ENCODE measurements at places on chromosomes 3 and 15. TPM values are rescaled to one million over a fixed set of nuclear protein-coding genes. Genes with fewer than 3 reads are reported as not detected.
A peak's percentile ranks its signal among the peaks of the same experiment; 100 is the strongest.

DNA sequence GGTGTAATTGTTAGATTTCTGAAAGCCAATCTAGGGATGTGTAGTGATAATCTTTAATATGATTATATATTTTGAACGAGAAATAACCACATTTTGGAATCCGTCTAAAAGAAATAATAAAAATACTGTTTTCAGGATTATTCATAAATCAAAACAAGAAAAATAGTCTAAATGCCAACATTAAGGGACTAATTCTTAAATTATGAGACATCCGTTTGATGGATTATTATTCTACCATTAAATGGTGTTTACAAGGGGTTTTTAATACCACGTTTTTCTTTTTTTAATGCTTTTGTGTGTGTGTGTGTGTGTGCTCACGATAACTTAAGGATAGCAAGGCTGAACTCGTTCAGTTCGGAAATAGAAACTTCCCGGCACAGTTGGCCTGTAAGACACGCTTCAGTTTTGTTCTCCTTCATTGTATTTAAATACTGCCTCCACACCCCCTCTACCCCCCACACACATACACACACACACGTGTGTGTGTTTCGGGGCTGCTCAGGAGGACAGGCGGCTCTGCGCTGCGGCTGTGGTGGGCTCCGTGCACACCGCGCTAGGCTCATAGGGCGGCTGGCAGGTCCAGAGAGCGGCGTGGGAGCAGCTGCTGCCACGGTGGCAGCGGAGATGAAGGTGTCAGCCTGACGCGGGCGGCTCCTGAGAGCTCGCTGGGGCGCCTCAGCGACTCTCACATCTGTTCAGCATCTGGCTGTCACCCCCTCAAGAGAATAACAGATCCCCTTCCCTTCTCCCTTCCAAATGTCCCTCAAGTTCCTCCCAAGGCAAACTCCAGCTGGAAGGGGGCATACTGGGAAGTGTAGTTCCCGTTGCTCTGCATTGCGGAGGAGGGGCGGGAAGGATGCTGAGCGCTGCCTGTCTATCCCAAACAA, 23.0 kb upstream of the ANP32A start:
- H3K27me3 ChIP-seq, result peaks cover 3% of the 10 kb centered on the region
- H3K4me1 ChIP-seq, result no peaks in the 10 kb centered on the region
- H3K36me3 ChIP-seq, result no peaks in the 10 kb centered on the region
- H3K4me3 ChIP-seq, result peak overlapping the region; percentile 21
- no peak for DNase-seq

DNA sequence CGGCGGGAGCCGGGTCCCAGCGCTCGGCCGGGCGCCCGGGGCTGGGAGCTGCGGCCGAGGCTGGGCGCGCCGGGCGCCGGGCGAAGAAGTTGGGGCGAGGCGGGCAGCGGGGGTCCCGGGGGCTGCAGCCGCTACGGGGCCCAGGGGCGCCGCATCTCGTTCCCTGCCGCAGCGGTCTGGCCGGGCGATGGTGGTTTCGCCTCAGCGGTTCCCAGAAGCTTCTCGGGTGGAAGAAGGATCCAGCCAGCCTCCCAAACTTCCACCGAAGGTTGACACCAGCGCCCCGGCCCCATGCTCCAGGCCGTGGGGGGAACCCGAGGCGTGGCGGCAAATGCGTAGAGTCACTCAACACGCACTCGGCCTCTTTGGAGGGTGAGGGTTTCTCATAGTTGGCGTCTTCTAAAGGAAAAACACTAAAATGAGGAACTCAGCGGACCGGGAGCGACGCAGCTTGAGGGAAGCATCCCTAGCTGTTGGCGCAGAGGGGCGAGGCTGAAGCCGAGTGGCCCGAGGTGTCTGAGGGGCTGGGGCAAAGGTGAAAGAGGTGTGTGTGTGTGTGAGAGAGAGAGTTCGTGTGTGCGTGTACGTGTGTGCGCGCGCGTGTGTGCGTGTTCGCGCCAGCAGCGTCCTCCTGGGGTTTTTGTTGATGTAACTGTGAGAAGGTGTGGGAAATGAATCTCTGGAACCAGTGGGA, 940 bp downstream of the BOC start:
- H3K27ac ChIP-seq, result peak overlapping the region; percentile 98
- H3K36me3 ChIP-seq, result no peaks in the 10 kb centered on the region
- peak overlapping the region; percentile 94 for H3K4me3 ChIP-seq
- peaks cover 36% of the 10 kb centered on the region for H3K4me1 ChIP-seq
- H3K27me3 ChIP-seq, result no peaks in the 10 kb centered on the region

- H3K4me1 ChIP-seq, result no peaks in the 10 kb centered on the region
- DNase-seq, result no peak
- peaks cover 42% of the 10 kb centered on the region for H3K36me3 ChIP-seq
- H3K27ac ChIP-seq, result no peak overlapping the region
- no peaks in the 10 kb centered on the region for H3K27me3 ChIP-seq
- no peak overlapping the region for H3K4me3 ChIP-seq
Measured at GRCh38 chr3:172341482-172342059, 106.7 kb downstream of the GHSR start.

DNA sequence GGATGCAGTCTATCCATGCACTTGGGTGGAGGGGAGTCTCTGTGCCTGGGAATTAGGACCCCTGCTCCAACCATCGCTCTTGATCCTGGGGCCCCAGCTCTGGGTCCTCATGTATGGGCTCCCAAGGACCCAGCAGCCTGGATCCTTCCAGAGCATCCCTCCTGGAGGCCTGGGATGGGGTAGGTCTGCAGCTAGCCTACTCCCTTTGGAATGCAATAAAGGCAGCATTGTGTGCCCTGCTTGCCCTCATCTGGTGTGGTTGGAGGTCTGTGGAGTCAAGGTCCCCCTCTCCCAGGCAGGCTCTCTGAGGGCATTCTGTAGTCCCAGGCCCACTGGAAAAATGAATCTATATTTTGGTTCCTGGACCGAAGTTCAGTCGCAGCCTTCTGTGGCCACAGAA, 15.0 kb upstream of the SLC28A1 start:
- no peak overlapping the region for H3K27ac ChIP-seq
- DNase-seq, result no peak
- no peak overlapping the region for H3K4me3 ChIP-seq

GRCh38 chr3:13559764-13560525, 11.0 kb downstream of the FBLN2 start:
- peaks cover 66% of the 10 kb centered on the region for H3K4me1 ChIP-seq
- no peaks in the 10 kb centered on the region for H3K36me3 ChIP-seq
- no peak overlapping the region for H3K4me3 ChIP-seq
- H3K27me3 ChIP-seq, result no peaks in the 10 kb centered on the region
- H3K27ac ChIP-seq, result peak overlapping the region; percentile 69

DNA sequence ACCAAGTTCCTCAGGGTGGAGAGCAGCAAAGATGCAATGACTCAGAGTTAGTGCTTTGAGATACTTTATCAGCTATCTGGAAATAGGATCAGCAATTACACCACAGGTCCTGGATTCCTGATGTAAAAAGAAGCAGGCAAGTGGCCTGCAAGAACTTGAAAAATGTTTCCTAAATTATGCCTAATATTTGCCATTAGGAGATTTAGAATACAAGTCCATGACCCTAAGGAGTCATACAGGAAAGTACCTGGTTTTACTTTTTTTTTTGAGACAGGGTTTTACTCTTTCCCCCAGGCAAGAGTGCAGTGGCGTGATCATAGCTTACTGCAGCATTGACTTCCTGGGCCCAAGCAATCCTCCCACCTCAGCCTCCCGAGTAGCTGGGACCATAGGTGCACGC, 78.8 kb upstream of the CRBN start:
- DNase-seq, result no peak
- no peaks in the 10 kb centered on the region for H3K4me1 ChIP-seq
- no peak overlapping the region for H3K4me3 ChIP-seq
- no peak overlapping the region for H3K27ac ChIP-seq
- H3K36me3 ChIP-seq, result no peaks in the 10 kb centered on the region

The NEIL1 gene
- 69.2 TPM for total RNA-seq

Measured in vagina (tissue), 2 donors.